Foreskin fibroblast (primary cell): ENCODE measurements at places on chromosomes 1 and 21.

GRCh38 chr21:32474179-32475059 is 61.9 kb downstream of the EVA1C start:
- DNase-seq, result no peak

GRCh38 chr1:227558732-227559262 is 4.6 kb upstream of the ZNF678 start:
- no peak for DNase-seq

- DNase-seq, result no peak
These were observed 1048.3 kb downstream of the AMY1C start for GRCh38 chr1:104797982-104798381.

DNA sequence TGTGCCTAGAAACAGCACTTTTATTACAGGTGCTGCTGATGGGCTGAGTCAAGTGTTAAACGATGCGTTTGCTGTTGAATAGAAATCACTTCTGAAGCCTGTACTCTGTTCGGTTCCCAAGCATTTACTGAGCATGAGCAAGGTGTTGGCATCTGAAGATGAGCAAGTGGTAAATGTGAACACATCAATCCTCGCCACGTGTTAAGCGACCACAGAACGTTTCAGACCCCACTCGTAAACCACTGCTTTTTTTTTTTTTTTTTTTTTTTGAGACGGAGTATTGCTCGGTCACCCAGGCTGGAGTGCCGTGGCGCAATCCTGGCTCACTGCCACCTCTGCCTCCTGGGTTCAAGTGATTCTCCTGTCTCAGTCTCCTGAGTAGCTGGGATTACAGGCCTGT is 241.2 kb downstream of the SETD4 start:
- no peak for DNase-seq
